Activated CD8-positive, alpha-beta T cell treated with anti-CD3 and anti-CD28 coated beads, Interleukin-2, amount 10 ng/mL, durations not matched to agents 7 days and 5 days (primary cell): ENCODE measurements at places on chromosomes 2 and 18. TPM values are rescaled to one million over a fixed set of nuclear protein-coding genes. Genes with fewer than 3 reads are reported as not detected.

AGXT gene
- not detected for total RNA-seq

DNA sequence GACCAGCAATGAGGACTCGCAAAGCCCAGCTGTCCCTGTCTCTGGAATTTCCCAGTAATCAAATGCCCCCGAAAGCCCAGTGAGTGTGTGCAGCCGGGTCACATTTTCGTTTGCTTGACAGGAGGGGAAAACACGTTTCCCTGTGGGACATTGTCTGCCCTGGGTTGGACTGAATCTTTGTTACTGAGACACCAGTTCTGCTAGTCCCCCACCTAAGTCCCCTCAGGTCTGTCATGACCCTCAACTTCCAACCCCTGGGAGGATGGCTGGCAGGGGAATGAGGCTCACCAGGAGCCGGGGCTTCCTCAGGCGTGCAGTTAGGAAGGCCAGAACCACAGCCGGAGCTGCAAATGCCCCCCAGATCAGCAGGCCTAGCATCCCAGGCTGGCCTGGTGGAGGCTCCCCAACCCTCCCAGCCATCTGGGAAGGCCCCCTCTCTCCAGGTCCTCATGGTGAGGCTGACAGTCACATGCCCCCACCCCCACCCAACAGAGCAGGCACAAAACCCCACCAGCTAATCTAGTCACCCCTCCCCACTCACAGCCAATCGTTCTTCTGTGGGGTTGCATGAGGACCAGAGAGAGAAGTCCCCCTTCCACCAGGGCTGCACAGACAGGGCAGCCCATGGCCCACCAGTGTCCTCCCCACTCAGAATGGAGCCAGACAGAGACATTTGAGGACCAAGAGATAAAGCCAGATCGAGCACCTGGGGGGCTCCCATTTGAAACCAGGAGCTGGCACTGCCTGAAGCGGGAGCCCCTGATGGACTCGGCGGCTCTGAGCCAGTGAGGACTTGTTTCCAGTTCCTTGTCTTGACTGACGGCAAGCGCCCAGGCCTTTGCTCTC lies 33.6 kb downstream of the CYP26B1 start:
- no peak for DNase-seq

SERPINB4 gene
- not detected for total RNA-seq

DNA sequence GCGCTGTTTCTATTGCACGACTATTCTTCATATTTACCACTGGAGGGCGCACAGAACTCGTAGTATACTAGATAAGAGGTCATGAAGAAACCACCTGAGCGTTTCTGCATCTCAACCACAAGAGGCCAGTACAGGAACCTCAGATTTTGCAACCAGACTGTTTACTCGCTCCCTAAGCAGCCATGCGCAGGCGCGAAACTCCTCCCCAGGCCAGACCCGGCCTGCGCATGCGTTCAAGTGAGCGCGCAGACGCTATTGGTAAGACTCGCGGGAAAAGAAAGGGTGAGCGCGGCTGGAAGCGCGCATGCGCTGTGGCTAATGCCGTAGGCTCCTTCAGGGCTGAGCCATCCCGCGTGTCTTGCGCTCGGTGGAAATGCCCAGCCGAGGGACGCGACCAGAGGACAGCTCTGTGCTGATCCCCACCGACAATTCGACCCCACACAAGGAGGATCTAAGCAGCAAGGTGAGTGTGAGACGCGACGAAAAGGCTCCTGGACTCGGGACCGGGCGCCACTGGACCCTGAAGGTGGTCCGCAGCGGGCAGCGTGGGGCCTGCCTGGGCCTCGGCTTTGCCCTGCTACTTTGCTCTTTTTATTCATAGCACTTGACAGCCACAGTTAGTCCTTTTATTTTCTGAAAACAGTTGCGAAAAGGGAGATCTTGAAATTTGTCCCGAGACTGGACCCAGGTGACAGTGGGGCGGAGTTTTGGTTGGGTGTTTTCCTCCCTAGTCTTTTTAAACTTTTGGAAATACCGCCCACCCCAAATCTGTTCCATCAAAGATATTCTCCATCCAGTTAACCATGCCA lies at the start of gene ASNSD1:
ASNSD1 (plus strand) TSS at position 312 of the 809 bp plus-strand sequence. CDS start 4,674 bp downstream, outside the sequence.
- peak; percentile 98 for DNase-seq

- DNase-seq, result no peak
Observed at GRCh38 chr18:9772847-9773677, 65.0 kb downstream of the RAB31 start.

YES1 gene
- 22.8 TPM for total RNA-seq

GRCh38 chr2:19895535-19895934 lies 6.2 kb downstream of the TTC32 start:
- DNase-seq, result no peak

DNA sequence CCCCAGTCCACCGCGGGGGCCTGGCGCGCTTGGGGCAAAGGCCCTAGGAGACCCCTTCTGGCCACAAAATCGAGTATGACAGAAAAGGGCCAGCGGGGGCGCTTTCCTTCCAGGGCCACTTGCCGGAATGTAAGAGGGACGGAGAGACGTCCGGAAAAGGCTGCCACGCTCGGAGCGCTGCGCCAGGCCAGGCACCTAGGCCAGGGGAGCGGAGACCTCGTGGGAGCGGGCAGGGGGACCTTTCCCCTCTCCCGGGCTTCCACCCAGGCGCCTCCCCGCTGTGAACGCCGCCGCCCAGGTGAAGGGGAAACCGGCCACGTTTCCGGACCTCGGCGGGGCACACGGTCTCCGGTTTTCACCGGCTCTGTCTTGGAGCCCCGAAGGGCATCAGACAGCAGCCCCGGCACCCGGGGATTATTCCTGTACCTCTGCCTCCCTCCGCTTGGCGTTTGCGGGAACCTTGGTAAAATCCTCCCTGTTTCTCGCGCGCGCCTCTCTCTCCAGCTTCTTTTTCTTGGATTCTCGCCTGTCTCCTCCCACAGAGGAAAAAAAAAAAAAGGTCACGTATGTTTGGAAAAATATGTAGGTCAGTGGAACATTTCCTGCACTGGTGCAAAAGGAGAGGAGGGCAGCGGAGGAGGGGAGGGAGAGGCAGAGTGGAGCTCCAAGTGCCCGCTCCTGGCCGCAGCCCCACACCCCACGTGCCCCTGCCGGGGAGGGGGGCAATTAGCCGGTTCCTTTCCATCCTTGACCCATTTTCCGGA lies 1.2 kb upstream of the NPAS2 start:
- DNase-seq, result peak; percentile 33

DNA sequence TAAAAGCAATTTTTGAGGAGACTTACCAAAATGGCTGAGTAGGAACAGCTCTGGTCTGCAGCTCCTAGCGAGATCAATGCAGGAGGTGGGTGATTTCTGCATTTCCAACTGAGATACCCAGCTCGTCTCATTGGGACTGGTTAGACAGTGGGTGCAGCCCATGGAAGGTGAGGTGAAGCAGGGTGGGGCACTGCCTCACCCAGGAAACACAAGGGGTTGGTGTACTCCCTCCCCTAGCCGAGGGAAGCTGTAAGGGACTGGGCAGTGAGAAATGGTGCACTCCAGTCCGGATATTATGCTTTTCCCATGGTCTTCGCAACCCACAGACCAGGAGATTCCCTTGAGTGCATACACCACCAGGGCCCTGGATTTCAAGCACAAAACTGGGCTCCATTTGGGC lies 419.0 kb downstream of the NUP35 start:
- DNase-seq, result no peak
